ENCODE measurements at places on chromosomes 4 and X.

DNA sequence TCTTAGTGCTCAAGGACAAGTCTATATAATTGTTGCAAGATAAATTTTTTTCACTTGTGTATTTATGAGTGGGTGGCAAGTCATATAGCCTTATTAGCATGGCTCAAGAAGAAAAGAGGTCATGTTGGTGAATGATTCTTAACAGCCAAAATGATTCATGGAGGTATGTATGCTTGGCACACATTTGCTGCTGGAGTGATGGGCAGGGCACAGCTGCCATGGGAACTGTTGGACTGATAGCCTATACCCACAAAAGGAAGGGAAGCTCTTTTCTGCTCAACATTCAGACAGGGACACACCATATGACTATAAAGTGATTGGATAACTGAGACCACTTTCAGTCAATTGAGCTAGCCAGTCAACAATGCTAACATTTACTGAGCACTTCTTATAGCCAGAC lies 46.8 kb upstream of the PITX2 start:
- DNase-seq: no peak

DNA sequence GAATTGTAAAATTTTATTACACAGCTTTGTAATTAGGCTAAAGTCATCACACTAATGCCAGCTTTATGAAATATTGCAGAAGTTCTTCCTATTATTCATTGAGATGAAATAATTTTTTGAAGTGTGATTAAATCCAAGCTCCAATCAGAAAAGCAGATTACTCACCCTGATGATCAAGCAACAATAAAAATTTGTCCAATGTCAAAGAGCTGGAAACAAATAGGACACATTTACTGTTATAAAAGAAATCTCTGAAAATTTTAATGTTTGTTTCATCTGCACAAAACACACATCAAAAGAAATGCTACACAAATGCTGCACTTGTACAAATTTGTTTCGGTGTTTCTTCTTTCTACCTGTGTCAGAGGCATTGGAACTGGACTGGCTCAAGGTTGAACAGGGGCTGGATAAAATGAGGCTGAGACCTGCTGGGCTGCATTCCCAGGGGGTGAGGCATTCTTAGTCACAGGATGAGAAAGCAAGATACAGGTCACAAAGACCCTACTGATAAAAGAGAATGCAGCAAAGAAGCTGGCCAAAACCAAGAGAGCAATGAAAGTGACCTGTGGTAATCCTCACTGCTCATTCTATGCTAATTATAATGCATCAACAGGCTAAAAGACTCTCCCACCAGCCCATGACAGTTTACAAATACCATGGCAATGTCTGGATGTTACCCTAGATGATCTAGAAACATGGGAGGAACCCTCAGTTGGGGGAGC lies 78.3 kb downstream of the GASK1B start:
- no peak for DNase-seq

DNA sequence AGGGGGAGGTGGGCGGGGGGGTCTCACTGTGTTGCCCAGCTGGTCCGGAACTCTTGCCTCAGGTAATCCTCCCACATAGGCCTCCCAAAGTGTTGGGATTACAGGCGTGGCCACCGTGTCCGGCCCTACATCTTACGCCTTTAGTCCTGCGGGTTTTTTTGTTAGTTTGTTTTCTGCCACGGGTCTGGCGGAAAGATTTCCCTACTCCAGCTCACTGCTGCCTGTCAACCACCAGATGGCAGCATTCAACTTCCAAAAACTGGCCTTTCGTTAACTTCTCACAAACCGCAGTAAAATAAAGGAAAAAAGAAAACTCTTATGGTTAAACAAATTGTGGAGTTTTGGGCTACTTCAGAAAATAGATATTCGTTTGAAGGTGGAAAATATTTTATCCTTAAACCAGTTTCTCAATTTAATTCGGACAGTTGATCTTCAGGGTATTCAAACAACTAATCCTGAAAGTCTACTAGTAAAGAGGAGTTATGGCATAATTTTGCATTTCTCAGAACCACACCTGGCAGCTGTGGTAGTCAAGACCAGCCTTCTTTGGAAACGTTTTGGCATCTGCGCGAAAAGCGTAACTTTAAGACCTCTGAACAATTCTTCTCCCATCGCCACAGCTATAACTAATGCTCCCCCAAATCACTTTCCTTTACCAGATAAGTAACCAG lies 41.1 kb downstream of the LUZP4 start:
- DNase-seq: no peak

DNA sequence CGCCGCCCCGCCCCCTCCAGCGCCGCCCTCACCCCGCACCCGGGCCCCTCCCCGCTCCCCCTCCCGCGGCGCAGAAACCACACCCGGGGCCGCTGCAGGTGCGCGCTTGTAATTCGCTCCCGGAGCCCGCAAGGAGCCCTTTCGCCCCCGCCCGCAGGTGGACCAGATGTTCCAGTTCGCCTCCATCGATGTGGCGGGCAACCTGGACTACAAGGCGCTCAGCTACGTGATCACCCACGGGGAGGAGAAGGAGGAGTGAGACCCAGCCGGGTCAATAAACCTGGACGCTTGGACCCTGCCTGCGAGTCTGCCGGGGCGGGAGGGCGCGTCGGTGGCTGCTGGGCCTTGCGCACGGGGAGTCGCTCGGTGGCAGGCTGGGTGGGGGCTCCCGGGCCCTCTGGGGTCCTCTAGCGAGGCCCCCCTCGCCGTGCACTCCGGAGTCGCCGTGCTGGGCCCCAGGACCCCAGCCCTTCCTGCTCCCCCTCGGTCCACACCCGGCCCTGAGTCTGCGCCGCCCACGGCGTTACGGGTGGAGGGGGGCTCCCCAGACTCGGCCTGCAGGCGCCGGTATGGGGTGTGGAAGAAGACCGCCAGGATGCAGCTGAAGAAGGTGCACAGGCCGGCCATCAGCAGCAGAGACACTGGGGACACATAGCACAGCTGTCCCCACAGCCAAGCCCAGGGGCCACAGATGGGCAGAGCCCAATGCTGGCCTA lies 7.1 kb downstream of the SLC49A3 start:
- no peak for DNase-seq

DNA sequence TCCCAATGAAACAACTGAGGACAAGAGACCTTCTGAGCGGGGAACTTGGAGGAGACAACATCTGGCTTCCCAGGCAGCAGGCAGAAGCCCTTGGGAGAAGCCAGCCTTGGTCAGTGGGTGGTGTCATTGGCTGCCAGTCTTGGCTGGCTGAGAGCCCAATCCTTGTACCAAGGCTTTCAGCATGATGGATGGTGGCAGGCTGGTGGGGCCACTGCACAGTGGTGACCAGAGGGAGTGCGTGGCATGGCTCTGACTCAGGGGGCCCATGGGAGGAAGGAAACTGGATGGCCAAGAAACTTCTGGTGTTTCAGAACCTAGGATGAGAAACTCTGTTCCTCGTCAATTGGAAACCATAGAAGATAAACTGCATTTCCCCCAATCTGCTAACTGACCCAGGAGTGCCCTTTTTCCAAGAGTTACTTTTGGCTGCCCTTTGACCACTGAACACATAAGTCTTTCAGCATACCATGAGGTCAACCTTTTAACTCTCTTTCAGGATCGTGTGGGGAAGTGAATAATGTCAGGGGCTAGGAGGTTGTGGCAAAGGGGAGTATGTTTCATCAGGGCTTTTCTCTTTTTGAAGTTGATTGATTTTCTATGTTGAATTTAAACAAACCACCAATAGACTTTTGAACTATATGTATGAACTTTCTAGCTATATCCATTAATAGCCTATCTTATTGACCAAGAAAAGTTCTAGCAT lies 60.9 kb downstream of the SOWAHB start:
- DNase-seq: no peak

DNA sequence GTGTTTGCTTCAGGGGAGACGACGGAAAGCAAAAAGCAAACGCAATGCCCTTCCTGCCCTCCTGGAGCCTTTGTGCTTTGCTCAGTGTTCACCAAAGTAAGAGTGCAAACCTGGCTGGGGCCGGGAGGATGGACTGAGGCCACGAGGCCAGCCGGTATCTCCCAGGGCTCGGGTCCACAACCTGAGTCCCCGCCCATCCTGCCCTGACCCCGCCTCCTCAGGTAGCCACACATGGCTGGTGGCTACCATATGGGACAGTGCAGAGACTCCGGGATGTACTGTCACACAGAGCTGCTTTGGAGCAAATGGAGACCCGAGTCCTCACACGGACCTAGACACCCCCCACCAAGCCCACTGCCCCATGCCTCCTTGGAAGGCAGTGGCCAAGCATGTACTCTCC lies 4.8 kb downstream of the ATP2B3 start:
- no peak for DNase-seq

DNA sequence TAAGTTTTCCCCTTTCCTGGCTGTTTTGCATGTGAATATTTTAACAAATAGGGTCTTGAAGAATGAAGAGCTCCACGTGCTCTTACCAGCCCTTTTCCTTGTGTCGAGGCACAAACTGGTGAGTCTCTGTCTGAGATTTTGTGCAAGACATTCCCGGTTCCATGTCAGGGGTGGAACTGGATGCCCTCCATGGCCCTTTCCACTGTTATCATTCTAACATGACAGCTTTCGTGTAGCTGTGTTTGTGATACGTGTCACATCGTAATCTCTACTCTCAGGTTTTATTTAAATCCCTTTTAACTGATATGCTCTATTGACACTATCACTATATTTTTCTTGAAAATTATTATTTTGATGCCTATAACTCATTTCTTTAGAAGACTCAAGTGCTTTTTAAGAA lies 130.4 kb downstream of the SORBS2 start:
- DNase-seq: no peak

DNA sequence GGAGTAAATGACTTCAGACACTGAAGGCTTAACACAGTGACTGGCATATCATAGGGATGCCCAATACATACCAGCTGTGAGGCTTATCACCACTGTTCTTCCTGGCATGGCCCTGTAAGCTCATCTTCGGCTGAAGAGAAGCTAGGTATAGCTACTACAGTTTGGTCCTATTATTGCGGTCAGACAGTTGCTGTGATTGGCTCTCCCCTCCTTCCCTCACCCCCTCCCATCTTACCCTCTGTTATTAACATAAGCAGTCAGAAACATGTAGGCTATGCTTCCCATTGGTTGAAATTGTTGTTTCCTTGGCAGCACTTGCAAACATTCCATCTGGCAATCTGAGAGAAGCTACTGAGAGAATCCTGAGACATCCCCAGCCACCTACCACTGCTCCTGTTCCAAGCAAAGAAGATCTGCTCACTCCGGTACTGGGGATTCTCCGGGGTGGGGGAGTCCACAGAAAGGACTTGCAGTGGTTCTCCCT lies at the start of gene AKAP14:
AKAP14 (plus strand) TSS at position 51 of the 484 bp plus-strand sequence. CDS start 7,331 bp downstream, outside the sequence.
- DNase-seq: no peak

- DNase-seq: no peak
Observed at GRCh38 chr4:102321260-102321995, 23.9 kb downstream of the SLC39A8 start.

DNA sequence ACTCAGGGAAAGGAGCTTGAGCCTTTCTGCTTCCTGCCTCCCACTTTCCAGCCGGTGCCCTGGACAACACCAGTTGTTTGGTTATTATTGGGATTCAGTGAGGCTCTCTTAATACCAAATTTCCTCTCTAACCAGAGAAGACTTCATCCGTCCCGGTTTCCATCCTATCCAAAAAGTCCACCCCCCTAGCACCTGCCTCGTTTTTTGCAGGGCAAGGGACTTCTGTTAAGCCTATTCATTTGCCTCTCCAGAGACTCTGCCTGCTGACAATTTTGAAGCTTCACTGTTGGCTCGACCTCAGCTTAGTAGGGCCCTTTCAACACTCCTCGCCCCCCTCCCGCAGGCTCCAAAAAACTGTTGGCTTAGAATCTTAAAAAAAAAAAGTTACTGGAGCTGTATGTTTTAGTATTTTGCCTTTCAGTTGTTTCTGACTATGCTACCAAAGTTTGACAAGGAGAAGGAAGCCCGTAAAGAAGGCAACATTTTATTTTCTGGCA lies 779 bp upstream of the PRSS12 start:
- DNase-seq: no peak

DNA sequence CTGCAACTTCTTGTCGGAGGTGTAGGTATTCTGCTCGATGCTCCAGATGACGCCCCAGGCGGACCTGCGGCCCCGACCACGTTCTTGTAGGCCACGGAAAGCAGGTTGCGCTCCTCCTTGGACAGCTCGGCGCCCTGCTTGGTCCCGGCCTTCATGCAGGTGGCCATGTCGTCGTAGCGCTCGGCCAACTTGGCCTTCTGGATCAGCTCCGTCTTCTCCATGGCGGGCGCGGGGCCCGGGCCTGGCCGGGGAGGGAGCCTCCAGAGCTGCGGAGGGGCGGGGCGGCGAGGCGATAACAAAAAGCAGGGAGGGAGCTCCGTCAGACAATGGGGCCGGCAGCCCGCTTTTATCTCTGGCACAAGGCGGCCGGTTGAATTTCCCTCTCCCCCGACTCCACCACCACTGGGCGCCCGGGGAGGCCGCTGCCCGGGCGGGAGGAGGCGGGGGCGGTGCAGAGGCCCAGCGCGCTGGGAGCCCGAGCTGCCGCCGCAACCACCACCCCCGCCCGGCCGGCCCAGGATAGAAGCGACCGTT lies 28.3 kb upstream of the DRP2 start:
- no peak for DNase-seq

DNA sequence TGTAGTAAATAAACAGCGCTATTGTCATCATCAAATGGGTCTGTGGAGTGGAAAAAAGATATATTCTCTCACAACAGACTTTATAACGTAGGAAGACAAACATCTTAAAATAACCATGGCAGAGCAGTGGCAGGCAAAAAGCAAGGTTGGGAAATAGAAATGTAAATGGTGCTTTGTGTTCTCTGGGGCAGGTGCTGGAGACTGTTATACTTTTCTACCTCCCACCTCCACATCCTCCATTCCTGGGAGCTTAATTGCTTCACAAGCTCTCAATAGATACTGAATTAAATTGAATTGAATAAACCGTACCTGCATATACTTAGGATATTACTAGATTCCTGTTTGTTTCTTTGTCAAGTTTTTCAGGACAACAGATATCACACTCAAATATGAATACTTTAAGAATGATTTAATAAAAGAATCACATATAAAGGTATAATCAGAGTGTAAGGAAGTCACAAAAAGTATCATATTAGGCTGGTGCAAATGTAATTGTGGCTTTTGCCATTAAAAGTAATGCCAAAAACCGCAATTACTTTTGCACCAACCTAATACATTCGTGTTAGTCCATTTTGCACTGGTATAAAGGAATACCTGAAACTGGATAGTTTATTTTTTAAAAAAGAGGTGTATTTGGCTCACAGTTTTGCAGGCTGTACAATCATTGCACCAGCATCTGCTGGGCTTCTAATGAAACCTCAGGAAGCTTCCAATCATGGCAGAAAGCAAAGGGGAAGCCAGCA lies 367.3 kb downstream of the GRIA2 start:
- no peak for DNase-seq

- DNase-seq: no peak
Observed at GRCh38 chr4:7491915-7492314, 57.2 kb upstream of the PSAPL1 start.

Measured in substantia nigra (tissue), 51 donors.